ENCODE measurements at places on chromosomes 12 and 14.

GRCh38 chr12:56878010-56878339 is 56.2 kb downstream of the SDR9C7 start:
- no peak for DNase-seq

GRCh38 chr14:102131741-102132140 is 8.0 kb upstream of the WDR20 start:
- no peak for DNase-seq

DNA sequence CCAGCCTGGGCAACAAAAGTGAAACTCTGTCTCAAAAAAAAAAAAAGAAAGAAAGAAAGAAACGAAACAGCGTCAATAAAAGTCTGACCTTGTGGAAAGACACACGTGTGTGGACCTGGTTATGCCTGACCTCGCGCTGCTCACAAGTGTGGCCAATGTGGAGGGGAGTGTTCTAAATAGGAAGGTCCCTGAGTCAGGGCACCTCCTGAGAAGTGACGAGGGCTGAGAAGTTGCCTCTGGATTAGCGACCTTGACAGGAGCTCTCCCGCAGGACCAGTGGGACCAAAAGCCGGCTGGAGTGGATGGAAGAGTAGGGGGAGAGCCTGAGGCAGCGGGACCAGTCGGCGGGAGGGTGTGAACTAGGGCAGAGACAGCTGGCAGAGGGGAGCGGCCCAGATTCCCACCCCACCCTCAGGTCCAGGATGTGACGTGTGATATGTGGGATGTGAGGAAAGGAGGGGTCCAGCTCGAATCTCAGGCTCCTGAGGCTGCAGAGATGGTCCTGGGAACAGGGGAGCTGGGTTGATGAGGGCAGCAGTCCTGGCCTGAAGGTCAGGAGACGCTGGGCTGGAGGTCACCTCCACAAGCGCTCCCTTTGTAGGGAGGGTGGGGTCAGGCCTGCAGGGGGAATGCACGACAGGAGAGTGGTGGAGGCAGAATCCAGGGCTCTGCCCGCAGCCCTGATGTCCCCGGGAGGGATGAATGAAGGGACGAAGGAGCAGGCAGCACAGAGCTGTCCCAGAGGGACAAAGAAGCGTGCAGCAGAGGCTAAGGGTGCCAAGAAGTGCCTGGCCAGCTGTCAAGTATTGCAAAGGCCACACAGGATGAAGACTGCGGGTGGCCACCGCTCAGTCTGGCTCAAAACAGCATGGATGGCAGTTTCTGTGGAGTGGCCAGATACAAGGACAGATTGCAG is 24.8 kb upstream of the GPR68 start:
- no peak for DNase-seq

DNA sequence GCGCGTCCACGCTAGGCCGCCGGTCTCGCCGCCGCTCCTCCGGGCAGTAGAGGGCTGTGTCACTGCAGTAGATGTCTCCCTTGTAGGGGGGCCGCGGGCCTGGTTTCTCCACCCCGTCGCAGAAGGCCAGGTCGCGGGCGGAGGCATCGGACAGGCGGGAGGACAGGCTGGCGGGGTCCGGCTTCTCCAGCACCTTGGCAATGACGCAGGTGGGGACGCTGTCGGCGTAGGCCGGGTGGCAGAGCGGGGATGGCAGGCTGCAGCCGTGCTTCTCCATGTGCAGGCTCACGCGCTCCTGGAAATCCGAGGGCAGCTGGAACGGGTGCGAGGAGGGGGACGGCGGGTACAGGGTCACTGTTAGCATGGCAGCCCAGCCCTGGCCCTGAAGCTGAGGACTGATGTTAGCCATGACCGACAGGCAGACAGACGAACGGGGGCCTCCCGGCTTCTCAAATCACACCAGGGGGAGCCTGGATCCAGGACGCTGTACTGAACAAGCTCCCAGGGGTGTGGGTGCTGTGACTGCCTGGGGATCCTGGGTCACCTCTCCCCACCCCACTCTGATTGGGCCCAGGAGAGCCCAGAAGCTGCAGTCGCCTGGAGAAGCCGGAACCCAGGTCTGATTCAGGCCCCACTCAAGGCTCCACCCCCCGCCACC is 48.1 kb downstream of the BEGAIN start:
- DNase-seq: no peak

- peak; percentile 75 for DNase-seq
Observed at GRCh38 chr12:74890237-74890599, 319.4 kb downstream of the KCNC2 start.

DNA sequence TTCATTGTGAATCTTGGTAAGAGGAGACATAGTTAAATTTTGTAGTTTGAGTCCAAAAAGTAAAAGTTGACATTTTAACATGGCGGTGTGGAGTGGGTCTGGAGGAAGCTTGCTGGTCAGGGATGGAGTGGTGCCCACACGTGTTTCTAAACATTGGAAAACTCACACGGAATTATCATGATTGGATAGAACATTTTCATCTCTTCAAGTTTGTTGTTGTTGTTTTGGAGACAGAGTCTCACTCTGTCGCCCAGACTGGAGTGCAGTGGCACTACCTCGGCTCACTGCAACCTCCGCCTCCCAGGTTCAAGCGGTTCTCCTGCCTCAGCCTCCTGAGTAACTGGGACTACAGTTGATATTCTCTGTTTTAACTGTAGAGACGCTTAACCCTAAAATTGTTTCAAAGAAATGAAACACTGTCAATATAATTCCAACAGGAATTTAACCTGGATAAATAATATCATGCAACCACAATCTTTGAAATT is 502 bp upstream of the MBIP start:
- DNase-seq: no peak

- no peak for DNase-seq
Observed at GRCh38 chr12:112762753-112763152, 28.8 kb upstream of the RPH3A start.

GRCh38 chr14:92563359-92563758 is 49.8 kb downstream of the RIN3 start:
- DNase-seq: peak; percentile 80

GRCh38 chr12:132514216-132514820 is 24.4 kb downstream of the FBRSL1 start:
- DNase-seq: no peak

- DNase-seq: no peak
Observed at GRCh38 chr14:79356040-79356439, 855.3 kb downstream of the DIO2 start.

Measured in activated CD4-positive, alpha-beta T cell treated with anti-CD3 and anti-CD28 coated beads, Interleukin-2, Interleukin-6, amounts not matched to agents 100 ng/mL and 50 ng/mL, durations not matched to agents 16 hours and 8 hours (primary cell).